ENCODE measurements at places on chromosomes 3 and 15.

- no peak for DNase-seq
Measured at GRCh38 chr3:47533481-47533880, 20.0 kb upstream of the ELP6 start.

- no peak for DNase-seq
Measured at GRCh38 chr3:108073764-108074431, 16.9 kb downstream of the CD47 start.

GRCh38 chr3:14920536-14920935 is 26.8 kb upstream of the NR2C2 start:
- DNase-seq: no peak

GRCh38 chr3:99902091-99902490 is 84.4 kb downstream of the CMSS1 start:
- DNase-seq: no peak

GRCh38 chr15:84057714-84058331 is 177.8 kb upstream of the GOLGA6L4 start:
- DNase-seq: no peak

- no peak for DNase-seq
Measured at GRCh38 chr15:67195305-67195704, 59.2 kb downstream of the AAGAB start.

DNA sequence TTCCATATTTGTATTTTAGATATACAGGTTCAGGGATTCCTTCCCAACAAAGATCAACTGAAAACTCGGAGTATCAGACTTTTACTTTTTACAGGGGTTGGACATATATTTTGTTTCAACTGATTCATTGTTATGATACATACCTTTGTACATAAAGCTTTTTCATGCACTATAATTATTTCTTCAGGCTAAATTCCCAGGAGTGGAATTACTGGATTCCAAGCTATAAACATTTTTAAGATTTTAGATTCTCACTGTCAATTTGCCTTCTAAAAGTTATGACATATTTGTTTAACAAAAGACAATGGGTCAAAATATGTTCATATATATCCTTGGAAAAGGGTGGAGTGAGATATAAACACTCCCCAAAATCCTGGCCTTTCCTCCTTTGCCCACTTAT is 449.0 kb downstream of the PDCD6IP start:
- DNase-seq: no peak

- no peak for DNase-seq
Measured at GRCh38 chr3:29141197-29141917, 139.5 kb upstream of the RBMS3 start.

GRCh38 chr3:198030125-198030524 is 70.1 kb downstream of the LMLN start:
- no peak for DNase-seq

DNA sequence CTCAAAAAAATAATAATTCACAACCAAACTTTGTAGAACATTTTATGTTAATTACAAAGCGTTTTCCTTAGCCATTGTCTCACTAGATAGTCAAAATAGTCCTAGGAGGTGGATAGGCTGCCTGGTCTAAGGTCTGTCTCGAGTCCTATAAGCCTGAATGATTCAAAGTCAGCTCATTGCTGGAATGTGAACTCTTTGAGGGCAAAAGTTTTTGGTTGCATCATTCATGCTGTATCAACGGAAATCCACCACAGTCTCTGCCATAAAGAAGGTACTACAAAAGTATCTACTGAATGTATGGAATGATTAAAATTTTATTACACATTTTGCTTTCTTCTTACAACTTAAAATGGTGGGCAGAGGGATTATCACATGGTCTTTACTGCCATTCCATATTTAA is 387.3 kb upstream of the RARB start:
- DNase-seq: no peak

DNA sequence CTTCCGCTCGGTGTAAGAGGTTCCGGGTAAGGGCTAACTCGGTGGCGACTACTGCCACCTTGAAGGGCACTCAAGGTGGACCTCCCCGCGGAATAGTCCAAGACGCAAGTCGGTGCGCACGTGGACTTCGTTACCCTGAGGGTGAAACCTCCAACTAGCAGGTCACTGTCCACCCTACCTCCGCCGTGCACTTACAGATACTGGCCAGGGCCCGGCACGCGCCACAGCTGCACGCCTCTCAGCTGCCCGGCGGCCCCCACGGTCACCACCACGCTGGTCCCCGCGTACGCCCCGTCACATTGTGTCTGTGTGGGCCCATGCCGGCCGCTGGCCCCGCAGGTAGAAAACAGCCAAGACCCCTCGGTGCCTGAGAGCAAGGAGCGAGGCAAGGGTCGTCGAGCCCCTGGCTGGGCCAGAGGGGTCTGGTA is 1.1 kb downstream of the LTK start:
- DNase-seq: no peak

DNA sequence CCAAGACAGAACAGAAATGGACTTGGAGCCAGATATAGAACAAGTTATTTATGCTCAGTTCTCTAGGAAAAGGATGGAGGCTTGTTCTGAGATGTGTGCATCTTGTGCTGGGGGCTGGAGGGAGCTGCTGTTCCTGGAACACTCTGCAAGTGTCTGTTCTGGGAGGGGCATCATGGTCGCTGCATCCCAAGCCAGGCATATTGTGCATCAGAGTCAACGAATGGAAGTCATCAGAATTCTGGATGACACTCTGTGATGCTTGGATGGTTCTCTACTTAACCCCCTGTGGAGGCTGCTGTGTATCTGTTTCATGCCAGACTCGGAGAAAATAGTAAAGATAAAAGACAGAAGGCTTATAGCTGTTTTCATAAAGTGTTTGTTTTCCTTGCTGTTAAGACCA is 34.7 kb downstream of the RPL22L1 start:
- peak; percentile 78 for DNase-seq
